ENCODE measurements at places on chromosomes 1 and 21.

DNA sequence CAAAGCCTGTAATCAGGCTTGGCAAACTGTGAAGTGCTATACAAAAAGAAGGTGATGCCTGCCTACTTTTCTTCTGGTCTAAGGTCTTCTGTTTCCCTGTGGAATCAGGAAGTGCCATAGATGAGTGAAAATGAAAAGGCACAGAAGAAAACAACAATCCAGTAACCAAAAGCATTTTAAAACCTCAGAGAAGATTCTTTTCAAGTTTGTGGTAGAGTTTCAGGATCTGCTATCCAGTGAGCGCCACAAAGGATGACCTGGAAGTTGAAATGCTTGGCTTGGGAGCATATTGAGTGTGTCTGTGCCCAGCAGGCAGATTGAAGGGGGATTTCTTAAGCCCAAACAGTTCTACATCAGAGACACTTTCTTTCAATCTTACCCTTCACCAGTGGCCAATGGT lies 272.2 kb downstream of the PAPPA2 start:
- no peak for DNase-seq

DNA sequence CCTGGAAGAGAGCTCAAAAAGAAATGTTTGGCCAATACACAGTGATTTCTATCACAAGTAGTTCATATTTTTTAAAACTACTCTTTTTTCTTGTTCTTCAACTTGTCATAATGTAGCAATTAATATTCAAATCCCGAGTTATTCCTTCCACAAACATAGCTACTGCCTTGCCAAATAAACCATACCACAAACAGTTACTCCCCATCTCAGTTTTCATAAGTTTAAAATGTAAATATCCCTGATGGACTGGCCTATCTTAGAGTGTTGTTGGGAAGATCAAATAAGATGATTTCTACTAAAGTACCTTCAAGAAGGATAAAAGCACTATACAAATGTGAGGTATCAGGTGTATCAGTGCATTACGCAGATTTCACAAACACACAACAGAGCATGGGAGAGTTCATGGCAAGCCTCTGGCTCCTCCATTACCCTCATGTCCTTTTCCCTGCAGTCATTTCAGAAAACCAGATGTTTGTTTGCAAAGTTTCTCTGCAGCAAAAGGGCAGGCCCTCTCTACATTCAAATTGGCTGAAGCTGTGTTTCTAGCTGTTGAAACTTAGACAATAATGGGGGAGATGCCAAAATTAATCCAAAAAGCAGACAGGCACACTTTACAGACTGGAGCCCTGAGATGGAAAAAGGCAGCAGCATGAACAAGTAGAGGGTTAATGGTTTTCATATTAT lies 16.1 kb downstream of the WLS start:
- peak; percentile 20 for DNase-seq

DNA sequence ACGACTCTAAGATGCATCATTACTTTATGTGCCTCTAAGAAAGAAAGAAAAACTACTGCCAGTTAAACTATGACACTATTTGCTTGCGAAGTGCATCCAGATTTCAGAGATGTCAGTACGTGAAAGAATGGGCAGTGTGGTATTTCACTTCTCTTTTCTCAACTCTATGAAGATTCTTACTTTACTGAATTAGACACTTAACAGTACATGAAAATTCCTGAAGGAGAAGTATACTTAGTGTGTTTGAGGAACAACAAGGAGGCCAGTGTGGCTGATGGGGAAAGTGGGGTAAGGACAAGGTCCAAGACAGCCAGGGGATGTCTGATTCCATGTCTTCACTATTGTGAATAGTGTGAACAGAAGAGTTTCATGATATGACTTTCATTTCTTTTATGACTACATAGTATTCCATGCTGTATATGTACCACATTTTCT lies 53.9 kb upstream of the HSD17B7 start:
- no peak for DNase-seq

- DNase-seq: no peak
Observed at GRCh38 chr1:230287674-230288315, 138.3 kb downstream of the PGBD5 start.

- no peak for DNase-seq
Observed at GRCh38 chr1:54302951-54303843, 103.0 kb downstream of the SSBP3 start.

- DNase-seq: no peak
Observed at GRCh38 chr1:6962478-6962995, 177.3 kb downstream of the CAMTA1 start.

GRCh38 chr1:226677027-226678020 lies 61.8 kb downstream of the ITPKB start:
- DNase-seq: peak; percentile 80

- DNase-seq: no peak
Observed at GRCh38 chr1:230141021-230141648, 74.1 kb downstream of the GALNT2 start.

GRCh38 chr1:104699433-104699832 lies 949.7 kb downstream of the AMY1C start:
- no peak for DNase-seq

DNA sequence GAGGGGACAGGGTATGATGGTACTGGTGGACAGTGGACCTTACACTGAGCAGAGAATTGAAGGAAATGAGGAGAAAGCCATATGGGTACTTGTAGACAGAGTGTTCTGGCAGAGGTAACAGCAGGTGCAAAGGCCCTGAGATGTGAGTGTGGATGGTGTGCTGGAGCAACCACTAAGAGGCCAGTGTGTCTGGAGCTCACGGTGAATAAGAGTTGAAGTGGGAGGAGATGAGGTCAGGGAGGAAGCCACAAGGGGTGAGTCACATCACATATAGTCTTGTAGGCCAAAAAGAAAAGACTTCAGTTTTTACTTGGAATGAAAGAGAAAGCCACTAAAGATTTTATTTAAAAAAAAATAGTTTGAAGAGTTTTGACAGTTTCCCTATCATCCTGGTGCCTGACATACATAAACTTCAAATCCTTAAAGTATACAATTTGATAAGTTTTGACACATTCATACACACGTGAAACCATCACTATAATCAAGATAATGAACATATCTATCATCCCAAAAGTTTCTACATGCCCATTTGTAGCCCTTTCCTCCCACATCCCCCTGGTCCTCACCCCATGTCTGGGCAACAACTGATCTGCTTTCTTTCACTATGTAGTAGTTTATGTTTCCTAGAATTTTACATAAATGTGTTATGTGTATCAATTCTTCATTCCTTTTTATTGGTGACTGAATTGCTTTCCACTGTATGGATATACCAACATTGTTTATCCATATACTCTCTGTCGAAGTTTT lies 148.4 kb downstream of the GPATCH2 start:
- no peak for DNase-seq

- DNase-seq: no peak
Observed at GRCh38 chr1:33256221-33256470, 146 bp upstream of the ZNF362 start.

GRCh38 chr1:56095696-56096665 lies 483.4 kb downstream of the PLPP3 start:
- peak; percentile 27 for DNase-seq

GRCh38 chr21:38917043-38917774 lies 111.5 kb downstream of the ETS2 start:
- no peak for DNase-seq

DNA sequence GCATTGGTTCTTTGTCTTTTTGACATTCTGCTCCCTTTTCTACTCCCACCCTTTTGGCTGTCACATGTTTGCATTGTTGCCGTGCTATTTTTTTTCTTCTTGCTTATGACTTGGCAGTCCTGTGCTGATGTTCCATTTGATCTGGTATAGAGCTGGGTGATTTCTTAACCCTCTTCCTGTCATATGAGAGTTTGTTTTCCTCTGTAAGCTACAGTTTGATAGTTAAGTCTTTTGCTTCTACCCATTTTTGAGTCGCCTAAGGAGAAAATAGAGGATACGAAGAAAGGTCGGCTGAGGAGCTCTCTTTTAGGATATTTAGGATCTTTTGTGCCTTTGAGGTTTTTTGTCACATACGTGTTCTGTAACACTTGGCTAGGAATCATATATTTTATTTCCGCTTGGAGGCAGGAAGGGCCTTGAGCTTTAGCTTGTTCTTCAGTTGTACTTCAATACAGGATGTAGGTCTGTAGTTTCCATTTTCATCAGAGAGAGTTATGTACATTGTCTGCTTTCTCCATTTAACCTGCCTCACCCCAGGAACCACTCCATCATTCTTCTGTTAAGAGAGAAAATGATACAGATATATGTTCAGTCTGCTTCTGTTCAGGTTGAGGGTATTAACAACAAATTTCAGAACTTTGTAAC lies 150.7 kb downstream of the BACH1 start:
- no peak for DNase-seq

DNA sequence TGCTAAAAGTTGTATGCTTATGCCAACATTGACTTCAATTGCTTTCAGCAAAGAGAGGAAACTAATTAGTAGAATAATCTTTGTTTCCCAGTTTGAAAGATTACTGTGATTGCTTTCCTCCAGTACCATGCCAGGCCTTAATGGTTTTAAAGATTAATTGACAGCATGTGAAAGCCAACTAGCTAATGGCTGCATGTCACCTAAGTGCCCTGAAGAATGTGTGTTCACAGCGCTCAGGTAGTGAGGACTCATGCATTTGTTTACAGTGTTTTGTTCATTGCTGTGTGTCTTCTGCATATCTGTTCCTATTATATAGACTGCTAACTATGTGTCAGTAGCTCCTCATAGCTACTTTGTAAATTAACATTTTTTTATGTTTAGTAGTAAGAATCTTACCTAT lies 335.6 kb downstream of the LRRIQ3 start:
- DNase-seq: no peak

GRCh38 chr1:92476071-92476631 lies 10.6 kb downstream of the GFI1 start:
- no peak for DNase-seq

- DNase-seq: no peak
Observed at GRCh38 chr1:231768416-231768815, 141.8 kb downstream of the DISC1 start.

GRCh38 chr1:116916533-116917445 lies 7.1 kb downstream of the PTGFRN start:
- DNase-seq: no peak

DNA sequence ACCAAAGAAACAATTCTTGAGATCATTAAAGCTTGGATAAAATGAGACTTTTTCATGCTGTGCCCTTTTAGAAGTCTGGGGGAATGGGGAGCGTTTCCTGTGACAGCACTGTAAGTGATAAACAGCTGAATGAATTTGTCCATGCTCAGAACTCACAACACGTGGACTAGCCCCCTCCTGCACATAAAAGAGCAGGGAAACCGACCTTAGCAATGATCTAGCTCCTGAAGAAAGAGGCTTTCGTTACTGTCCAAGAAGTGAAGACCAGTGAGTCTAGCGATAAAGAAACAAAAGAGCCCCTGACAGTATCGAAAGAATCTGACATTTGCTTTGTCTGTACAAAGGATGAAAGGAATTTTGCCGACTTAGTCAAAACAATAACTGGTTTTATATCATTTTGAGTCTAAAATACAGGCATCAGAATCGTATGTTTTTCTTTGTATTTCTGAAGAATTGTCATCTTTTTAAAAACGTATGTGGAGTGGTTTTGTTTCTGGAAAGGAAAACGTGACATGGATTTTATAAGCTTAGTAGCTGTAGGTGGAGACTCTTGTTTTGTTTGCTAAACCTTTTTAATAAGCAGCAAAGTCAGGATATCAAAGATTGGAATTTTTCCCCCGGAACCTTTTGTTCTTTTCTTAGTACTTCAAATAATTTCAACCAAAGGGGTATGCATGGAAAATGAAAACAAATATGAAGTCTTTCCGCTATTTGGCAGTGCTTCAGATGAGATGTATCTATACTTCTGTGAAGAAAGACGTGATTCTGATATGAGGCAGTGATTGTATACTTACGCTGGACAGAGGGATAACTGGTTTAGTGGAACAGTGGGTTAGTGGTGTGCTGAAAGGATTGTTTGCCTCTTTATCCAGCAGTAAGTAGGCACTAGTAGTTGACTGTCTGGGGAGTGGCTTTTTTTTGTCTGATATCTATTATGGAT lies 61.0 kb downstream of the MAST2 start:
- DNase-seq: no peak

- no peak for DNase-seq
Observed at GRCh38 chr1:118841521-118841920, 146.6 kb downstream of the TBX15 start.
